ENCODE measurements at places on chromosomes 3 and 15. TPM values are rescaled to one million over a fixed set of nuclear protein-coding genes. Genes with fewer than 3 reads are reported as not detected.

The RPP25 gene
- 2.6 TPM for total RNA-seq

The STRIT1 gene
- not detected for total RNA-seq

The SLC27A2 gene
- 0.26 TPM for total RNA-seq

The BCL2A1 gene
- 0.33 TPM for total RNA-seq

The GOLGA8S gene
- 0.10 TPM for total RNA-seq

The CCR1 gene
- total RNA-seq = not detected

The PPARG gene
- total RNA-seq = 25.3 TPM
